Spinal cord (tissue), 10 donors: ENCODE measurements at places on chromosomes 2 and 18.
A peak's percentile ranks its signal among the peaks of the same experiment; 100 is the strongest.

DNA sequence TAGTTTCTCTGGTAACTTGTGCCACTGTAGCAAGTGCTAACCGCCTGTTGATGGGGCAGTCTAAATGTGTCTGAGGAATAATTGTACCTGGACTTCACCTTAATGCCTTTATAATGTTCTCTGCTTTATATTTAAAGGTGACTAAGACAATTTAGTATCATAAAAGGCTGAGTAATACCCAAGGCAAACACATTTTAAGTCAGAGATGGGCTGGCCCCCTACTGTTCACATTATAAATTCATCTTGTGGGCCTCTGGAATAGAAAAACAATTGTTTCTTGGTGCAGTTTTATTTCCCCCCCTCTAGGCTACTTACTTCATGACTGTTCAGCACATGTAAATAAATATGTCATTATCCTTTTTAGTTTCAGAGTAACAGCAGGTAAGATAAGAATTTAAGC, 559.3 kb upstream of the PIK3C3 start:
- no peak for DNase-seq

GRCh38 chr18:60372132-60372531, 443 bp downstream of the MC4R start:
- no peak for DNase-seq

GRCh38 chr2:237154884-237155851, 69.5 kb downstream of the COPS8 start:
- DNase-seq = no peak

DNA sequence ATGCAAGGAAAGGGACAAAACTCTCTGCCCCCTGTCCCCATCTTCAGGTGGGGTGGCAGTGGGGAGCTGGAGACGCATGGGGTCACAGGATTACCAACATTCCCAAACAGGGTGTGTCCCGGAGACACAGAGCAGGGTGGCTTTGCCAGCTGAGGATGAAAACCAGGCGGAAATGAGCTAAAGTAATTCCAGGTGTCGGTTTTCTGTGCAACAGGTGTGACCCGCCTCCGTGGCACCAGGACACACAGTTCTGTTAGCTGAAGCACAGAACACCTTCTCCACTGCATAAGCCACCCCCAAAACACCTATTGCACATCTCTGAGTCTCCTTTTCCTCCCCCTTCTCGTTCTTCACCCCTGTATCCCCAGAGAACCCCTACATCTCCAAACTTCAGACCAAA, 122.7 kb upstream of the GLI2 start:
- DNase-seq = no peak

DNA sequence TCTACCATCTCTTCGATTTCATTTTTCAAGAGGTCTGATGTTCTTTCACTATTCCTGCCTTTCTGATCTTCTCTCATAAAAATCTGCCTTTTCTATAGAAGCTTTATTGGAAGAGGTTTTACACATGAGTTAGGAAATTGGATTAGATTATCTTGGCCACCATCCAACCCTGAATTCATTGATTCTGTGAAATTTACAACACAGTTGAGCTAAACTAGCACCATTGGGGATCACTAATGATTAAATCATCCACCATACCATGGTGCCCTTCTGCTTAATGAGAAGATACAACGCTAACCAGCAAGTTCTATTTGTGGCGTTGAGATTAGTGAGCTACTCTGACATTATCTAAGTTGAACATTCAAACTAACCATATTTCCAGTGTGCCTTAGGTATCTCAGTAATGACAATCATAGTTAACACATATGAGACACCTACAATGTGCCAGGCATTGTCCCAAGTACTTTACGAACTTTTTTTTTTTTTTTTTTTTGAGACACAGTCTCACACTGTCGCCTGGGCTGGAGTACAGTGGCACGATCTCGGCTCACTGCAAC, 17.3 kb upstream of the LBH start:
- DNase-seq = no peak

DNA sequence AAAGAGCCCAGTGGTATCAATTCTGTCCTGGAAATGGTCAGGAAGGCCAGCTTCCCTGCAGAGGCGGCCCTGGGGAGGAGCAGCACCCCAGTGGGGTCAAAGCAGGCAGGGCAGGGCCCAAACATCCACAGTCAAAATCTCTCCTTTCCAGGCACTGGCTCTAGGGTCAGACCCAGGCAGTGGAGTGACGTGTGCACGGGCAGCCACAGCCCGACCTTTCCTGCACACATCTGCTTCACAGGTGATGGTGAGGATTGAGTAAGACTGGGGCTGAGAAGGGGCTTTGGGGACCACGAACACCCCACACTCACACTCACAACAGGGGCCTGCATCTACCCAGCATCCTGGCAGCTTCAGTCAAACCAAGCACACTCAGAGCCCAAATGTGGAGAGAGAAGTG, 97.8 kb upstream of the GLI2 start:
- DNase-seq = no peak

GRCh38 chr2:172431463-172431862, 4.1 kb downstream of the ITGA6 start:
- peak; percentile 78 for DNase-seq

- DNase-seq = no peak
Observed at GRCh38 chr2:222483513-222484039, 59.2 kb downstream of the SGPP2 start.

- DNase-seq = peak; percentile 40
Observed at GRCh38 chr18:49858309-49859020, 45.1 kb upstream of the ACAA2 start.

GRCh38 chr2:231960810-231961348, 634 bp upstream of the DIS3L2 start:
- no peak for DNase-seq

DNA sequence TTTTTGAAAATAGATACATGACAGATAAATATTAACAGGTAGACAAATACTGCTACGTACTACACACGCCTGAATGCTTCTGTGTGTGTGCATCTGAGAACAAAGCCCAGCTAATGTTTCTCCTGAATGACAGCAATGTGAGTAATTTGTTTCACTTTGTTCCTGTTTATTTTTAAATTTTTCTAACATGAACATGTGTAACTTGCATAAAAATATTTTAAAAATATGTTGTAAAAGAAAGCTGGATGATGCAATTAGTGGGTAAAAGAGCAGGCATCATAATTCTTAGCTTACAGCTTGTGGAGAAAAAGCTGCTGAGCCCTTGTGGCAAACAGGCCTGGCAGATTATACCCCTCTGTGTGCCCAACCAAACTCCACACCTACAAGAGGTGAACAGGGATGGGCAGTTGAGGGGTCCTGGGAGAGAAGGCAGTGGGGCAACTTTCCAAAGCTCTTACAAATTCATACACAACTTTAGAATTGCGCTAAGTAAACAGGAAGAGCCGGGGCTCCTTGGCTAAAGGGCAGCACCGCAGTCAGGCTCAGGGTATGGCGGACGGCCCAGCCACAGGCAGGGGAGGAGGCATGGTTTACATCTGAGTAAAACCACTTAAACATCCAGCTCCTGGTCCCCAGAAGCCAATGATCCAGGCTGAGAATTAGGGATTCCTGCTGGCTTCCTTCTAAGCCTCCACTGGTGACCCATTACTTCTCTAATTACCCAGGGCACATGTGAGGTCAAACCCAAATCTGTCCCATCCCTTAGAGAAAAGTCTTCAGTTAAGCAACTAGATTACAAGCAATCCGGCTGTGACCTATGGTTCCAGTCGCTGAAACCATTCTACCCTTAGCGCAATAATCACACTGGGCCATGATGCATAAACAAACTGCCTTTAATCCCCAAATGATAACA, 14.0 kb downstream of the PXDN start:
- no peak for DNase-seq

DNA sequence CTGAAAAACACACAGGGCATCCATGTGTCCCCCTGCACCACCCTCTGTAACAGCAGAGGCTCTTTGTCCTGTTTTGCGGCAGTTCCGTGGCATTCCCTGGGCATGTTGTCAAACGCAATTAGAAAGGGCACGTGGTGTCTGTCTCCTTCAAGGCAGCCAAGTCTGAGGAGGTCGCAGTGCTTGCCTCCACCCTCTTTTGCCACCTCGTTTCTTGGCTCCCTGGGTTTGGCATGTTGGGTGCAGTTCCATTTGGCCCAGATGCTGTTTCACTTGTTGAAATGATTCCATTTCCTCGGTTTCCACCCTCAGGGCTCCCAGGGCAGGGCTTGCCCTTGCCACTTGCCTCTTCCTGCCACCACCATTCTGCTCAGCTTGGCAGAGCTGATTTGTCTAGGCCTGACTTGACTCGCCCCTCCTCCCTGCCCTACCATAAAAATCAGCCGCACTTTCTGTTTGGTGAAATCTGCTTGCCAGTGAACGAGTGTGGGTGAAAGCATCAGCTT, 12.4 kb downstream of the CCL20 start:
- peak; percentile 12 for DNase-seq

DNA sequence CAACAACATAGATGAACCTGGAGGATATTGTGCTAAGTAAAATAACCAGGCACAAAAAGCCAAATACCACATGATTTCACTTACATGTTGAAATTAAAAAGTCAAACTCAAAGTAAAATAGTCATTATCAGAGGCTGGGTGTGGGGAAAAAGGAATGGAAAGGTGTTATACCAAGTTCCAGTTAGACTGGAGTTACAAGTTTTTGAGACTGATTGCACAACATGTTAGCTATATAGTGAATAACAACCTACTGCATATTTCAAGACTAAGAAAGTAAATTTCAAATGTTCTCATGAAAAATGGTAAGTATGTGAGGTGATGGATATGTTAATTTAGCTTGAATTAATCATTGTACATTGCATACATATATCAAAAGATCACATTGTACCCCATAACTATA, 116.8 kb upstream of the HNMT start:
- no peak for DNase-seq

GRCh38 chr18:49335677-49336076, 124.8 kb downstream of the DYM start:
- DNase-seq = no peak

- no peak for DNase-seq
Observed at GRCh38 chr2:62611854-62612253, 93.7 kb upstream of the EHBP1 start.

DNA sequence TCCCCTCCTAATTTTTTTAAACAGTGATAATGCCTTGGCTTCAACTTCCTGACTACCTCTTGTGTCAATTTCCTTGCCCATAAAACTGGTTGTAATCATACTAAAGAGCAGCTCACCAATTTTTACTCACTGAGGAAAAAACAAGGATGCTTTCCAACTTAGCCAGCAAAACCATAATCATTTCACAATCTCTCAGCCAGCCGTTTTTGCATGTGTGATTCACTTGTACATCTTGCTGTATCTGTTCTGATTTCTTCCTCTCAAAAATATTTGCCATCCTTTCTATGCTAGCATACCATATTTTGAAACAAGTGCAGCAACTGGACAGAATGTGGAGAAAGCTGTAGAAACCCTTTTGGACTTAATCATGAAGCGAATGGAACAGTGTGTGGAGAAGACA, 60.7 kb downstream of the RAB27B start:
- no peak for DNase-seq

DNA sequence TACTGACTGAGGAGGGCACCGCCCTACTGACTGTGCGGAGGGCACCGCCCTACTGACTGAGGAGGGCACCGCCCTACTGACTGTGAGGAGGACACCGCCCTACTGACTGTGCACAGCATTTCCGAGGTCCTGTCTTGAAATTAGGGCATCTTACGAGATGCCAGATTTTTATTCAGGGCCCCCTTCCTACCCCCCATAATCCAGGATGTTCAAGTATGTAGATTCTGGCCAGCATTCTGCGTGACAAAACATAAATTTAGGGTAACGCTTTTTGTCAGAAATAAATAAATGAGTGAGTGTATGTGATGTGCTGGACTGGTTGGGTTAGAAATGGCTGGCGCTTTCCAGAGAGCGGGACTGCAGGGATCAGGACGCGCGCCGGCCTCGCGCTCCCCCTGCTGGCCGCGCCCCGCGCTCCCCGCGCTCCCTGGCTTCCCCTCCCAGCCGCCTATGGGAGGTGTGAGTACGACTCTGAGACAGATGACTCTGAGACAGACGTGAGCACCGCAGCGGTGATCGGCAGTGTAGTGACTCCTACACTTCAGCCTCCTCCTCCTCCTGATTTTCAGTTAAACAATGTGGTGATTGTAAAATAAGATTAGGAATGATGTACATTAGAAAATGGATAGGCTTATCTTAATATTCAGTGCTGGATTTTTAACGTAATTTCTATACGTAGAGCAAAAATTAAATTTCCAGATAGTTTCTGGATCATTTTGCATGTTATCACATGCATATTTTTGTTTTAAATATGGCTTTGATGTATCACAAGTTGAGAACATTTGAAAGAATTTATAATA, 149.2 kb upstream of the NFATC1 start:
- DNase-seq = peak; percentile 64

DNA sequence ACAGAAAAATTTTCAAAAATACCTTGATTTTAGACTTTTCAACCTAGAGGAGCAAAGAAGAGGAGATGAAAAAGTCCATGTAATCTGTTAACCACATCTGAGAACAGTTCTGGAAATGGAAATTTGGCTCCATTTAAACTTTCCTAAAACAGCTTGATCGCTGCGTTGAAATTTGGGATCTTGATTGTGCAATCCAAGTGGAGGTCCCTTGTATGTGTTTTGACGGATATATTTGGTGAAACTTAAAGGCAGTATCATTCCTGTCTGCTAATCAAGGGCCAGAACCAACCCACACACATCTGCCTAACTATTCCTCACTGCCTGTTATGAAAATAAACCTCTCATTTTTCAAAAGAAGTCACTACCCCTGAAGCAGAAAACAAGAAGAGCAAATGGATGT, 46.6 kb downstream of the SPATS2L start:
- no peak for DNase-seq

GRCh38 chr2:241451840-241452506, 56.4 kb downstream of the STK25 start:
- no peak for DNase-seq

DNA sequence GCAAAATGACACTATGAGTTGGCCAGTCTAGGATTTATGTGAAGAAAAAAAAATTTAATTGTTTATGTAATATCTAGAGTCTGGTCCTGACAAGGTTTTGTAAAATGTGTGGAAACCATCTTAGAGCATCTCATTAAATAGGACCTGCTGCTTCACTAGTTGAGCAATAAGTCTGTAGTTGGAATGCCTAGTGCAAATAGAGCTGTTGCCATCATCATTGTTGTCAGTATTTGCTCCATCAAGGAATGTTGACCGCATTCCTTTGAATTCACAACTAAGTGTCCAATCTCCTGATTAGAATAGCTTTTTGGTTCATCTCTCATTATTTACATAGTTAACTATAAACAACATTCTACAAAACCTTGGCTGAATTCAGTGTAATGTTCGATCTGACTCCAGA, 32.2 kb upstream of the RPE start:
- no peak for DNase-seq

GRCh38 chr2:233075966-233076339, 15.8 kb downstream of the INPP5D start:
- peak; percentile 64 for DNase-seq

DNA sequence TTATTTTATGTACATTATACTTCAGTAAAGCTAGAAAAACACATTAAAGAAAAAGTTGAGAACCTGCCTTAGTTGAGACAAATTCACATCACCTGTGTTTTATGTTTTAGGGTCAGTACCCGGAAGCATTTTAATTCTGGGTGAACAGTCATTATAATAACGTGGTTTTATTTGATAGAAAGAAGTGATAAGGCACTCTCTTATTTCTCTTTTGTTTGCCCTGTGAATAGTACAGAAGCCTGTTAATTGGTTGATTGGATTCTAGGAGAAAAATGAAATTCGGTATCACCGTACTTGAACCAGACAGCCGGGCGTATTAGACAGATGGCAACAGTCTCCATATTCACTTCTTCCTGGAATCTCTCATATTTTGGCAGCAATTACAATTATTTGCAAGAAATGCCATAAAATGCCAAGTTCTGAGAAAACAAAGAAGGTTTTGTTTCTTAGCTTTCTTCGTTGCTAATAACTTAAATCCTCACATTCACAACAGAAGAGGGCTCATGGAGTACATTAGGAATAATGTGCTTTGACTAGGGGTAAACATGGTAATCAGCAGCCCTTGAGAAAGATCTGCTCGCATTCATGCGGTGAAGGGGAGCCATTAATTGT, 168.7 kb upstream of the RASGRP3 start:
- no peak for DNase-seq
